ENCODE measurements at places on chromosomes 11 and 22.

GRCh38 chr11:112042161-112042960, 17.2 kb downstream of the DLAT start:
- DNase-seq: no peak

GRCh38 chr11:33134276-33134675, 27.0 kb downstream of the CSTF3 start:
- no peak for DNase-seq

DNA sequence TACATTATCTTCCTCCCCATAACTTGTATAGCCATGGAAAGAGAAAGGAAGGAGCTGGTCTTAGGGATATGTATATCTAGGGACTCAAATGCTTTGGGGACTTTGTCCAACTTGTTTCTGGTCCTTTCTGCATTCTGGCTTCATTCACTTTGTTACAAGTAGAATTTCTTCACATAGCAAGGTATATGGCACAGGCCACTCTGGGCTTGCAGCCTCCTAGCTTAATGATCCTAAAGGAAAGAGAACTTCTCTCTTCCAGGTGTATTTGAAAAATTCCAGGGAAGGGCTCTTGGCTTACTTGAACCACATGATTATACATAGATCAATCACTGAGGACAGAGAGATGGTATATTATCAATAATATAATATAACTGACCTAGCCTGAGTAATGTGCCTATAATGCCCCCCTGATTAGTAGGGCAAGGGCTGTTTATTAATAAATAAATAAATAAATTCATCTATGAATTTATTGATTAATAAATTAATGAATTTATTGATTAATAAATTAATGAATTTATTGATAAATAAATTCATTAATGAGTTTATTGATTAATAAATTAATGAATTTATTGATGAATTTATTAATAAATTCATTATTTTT, 48.2 kb upstream of the CEP295 start:
- no peak for DNase-seq

- no peak for DNase-seq
Observed at GRCh38 chr11:121589946-121590537, 137.3 kb upstream of the SORL1-AS1 start.

DNA sequence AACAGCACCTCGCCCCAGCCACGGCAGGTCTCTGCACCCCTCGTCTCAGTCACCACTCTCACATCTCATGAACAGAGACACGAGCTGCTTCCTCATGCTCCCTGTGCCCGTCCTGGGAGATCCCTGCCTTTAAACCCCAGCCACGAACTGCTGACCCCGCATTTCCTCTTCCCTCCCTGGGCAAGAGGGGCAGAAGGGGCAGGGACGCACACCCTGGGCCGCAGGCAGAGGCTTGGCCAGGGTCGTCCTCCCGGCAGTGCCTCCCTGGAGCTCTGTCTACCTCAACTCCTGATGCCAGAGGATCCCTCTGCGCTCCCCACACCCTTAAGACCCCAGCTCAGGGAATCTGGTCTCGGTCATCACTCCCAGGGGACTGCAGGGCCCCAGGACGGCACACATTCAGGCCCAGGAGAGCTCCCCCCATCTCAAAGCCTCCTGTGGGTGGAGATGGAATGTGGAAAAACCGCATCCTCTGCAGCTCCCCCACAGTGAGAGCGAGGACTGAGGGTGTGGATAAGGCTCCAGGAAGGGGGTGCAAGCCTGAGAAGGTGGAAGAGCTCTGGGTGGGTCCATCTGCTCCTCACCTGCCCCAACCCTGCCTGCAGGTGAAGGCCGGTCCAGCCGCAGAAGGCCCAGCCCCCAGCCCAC, 1.2 kb downstream of the BID start:
- DNase-seq: no peak

All from NCI-H774 (cell line).